GM13976 (cell line): ENCODE measurements at places on chromosomes 13 and 19.

DNA sequence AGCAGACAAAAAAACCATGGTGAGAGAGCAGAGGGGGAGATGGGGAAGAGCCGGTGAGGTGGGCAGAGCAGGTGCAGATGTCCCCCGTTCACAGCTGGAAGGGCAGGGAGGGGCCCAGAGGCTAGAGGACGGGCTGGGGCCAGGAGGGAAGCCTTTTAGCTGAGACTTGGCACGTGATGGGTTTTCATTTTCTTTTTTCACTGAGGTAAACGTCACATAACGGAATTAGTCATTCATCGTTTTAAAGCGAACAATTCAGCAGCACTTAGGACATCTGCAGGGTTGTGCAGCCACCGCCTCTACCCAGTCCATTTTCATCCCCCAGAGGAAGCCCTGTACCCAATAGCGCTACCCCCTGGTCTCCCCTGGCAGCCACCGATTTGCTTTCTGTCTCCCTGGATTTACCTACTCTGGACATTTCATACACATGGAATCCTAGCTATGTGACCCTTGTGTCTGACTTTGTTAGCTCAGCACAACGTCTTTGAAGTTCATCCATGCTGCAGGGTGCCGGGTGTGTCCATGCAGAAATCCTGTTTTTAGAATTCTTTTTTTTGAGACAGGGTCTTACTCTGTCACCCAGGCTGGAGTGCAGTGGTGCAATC is 16.0 kb upstream of the EMC10 start:
- DNase-seq: peak; percentile 89

DNA sequence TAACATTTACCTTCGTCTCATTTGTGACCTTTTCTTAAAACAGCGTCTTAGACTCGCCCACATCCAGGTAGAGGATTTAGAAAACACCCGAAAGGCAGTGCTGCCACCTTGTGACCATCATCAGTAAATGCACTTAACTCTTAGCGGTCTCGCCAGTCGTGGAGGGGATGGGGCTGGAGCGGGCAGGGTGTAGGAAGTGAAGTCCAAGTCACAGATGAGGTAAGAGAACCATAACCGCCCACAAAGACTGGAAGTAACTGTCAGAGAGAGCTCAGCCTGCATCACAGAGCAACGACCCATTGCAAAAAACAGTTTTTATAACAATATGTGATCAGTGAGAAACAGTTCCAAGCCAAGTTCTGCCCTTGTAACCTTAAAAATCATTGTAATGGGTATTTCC is 10.7 kb upstream of the CEACAM3 start:
- peak; percentile 83 for DNase-seq

GRCh38 chr19:38173291-38174041 is 50.6 kb downstream of the DPF1 start:
- DNase-seq: no peak

DNA sequence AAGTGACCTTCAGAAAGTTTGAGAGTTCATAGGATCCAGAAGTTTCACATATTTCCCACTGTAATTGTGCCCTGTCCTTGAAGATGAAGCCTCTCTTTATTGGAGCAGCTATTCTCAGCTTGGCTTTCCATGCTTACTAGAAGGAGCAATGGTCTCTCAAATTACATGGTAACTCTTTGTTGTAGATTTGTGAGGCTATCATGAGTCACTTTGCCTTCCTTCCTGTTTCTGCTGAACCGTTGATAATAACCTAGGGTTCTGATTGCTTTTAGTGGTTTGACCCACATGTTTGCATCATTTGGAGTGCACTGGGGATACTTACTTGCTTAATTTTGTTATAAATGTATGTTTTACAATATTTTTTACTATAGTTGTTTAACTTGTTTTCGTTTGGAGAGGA is 772.9 kb upstream of the SLITRK6 start:
- DNase-seq: no peak
